ENCODE measurements at places on chromosomes 6 and 20.

- peak; percentile 28 for DNase-seq
Observed at GRCh38 chr6:125480571-125480970, 178.8 kb upstream of the HDDC2 start.

GRCh38 chr6:158894193-158894592 lies 75.0 kb upstream of the EZR start:
- peak; percentile 28 for DNase-seq

DNA sequence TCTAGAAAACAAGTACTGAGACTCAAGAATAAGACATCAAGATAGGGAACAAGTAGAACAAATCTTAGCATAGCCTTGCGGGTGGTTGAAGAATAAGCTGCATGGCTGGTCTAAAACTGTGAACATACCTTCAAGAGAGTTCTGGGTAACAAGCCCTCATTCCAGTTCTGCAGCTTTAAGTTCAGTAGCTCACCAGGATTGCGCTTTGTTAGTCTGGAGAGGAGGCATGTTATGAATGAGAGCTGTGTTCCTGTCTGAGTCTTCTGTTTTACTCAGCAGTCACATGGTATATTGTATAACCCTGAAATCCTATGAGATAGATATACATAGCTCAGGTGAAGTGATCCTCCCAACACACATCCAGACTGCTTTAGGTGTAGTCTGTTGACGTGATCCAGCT lies 406.6 kb upstream of the IRAK1BP1 start:
- no peak for DNase-seq

- peak; percentile 71 for DNase-seq
Observed at GRCh38 chr6:41940759-41941279, 789 bp downstream of the CCND3 start.

DNA sequence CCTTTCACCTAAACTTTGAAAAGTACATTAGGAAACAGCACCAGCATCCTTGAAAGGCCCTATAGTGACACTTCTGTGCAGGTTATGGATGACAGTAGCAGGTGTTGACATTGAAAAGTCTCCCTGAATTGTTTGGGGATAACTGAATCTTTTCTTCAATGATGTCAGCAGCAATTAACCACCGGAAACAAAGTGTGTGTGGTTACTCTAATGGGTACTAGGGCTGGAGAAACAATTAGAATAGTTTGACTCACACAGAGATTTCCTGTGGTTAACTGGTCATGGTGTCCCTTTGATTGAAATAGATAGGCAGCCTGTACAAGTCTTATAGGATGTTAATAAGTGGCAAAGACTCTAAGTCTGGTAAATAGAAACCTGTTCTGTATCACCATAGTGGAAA lies 189.1 kb downstream of the TBX18 start:
- no peak for DNase-seq

DNA sequence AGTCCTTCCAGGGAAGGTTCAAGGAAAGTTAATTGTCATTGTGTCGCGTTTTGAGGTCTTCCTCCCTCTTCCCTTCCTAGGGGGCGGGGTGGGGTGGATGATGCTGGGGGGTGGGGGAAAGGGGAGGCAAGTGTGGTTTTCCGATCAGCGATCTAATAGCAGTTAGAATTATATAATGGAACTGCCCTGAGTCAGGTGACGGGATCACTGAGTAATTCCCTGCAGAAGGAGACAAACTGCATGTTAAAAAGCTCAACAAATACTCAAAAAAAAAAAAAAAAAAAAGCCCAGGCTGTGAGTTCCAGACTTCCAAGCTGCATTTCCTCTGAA lies 240.4 kb downstream of the PHACTR1 start:
- DNase-seq: no peak

DNA sequence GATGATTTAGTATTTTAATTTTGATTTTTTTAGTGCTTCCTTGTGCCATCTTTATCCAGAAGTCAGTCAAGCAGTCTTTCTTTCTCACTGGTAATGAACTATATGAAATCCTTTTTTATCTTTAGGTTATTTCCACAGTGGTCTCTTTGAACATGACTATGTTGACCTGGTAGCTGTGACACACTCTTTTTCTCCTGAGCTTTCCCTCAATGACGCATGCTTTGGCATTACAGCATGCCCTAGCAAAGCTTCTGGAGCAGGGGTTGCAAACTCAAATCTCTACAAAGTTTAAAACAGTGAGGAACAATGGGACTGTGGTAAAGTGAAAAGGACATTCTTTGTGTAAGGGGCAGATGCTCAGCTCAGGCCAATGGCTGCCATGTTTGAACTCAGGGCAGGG lies 4.5 kb upstream of the PLAGL1 start:
- DNase-seq: no peak

- no peak for DNase-seq
Observed at GRCh38 chr6:14997507-14997906, 248.4 kb upstream of the JARID2 start.

DNA sequence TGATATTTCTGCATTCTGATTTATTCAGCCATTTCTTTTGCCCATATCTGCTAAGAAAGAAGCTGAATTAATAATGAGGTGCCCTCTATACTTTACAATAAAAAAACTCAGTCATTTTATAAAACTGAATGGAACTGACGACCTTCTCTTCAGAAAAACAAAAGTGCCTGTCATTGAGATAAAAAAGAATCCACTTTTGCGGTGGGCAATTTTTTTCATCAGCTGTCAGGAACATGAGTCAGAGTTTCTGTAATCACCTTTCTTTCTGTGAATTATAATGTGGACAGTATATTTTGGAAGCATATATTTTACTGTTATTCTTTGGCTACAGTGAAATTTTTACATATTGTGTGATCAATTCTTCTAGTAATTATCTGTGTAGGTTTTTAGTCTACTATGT lies 33.4 kb downstream of the IL20RA start:
- no peak for DNase-seq

- DNase-seq: no peak
Observed at GRCh38 chr6:11120271-11121005, 8.9 kb upstream of the ERVFRD-1 start.

DNA sequence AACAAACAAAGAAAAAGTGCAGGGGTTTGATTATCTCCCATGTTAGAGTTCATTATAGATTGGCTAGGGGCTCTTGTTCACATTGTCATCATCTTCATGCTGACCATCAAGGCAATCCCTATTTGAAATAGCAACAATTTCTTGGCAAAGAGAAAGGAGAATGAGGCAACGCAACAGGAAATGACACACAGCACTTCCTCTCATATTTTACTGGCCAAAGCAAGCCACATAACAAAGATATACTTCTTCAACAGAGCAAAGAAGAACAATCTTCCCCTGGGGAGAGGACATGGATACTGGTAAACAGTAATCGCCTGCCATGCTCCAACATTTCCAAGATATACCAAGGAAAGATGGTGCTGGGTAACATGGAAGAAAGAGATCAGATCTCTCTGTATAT lies 29.8 kb downstream of the EPM2A start:
- DNase-seq: no peak

DNA sequence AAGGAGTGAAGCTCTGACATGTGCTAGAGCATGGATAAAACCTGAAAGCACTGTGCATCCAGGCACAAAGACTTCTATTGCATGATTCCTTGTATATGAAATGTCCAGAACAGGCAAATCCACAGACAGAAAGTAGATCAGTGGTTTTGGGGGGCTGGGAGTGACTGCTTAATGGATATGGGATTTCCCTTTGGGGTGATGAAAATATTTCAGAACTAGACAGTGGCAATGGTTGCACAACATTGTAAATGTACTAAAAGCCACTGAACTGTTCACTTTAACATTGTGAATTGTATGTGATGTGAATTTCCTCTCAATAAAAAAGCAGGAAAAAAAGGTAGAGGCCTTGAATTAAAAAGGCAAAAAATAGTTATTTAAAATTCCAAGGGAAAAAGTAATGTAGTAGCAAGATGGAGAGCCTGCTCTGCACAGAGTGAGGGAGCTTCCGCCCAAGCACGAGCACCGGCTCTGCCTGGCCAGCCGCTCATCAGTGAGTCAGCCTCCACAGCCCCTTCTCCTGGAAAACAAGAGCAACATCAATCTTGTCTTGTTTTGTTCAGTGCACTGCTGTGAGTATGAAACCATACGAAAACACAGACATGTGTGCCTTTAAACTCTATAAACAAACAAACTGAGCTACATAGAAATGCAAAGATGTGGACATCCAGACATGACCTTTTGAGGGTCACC lies 74.6 kb upstream of the THBS2 start:
- no peak for DNase-seq

GRCh38 chr6:14067656-14068055 lies 49.9 kb upstream of the CD83 start:
- DNase-seq: peak; percentile 45

- no peak for DNase-seq
Observed at GRCh38 chr6:134676307-134677281, 273.3 kb downstream of the ALDH8A1 start.

Data from right hindlimb (tissue), 1 donor.